ENCODE measurements at places on chromosomes 2 and 18. TPM values are rescaled to one million over a fixed set of nuclear protein-coding genes. Genes with fewer than 3 reads are reported as not detected.

The LRP1B gene
- total RNA-seq, result 16.0 TPM

The PLEKHM3 gene
- 10.7 TPM for total RNA-seq

GRCh38 chr18:74284980-74285355 lies 6.8 kb downstream of the CYB5A start:
- no peak overlapping the region for H3K4me3 ChIP-seq
- no peaks in the 10 kb centered on the region for H3K27me3 ChIP-seq
- H3K27ac ChIP-seq, result no peak overlapping the region

GRCh38 chr2:48531141-48531648 lies 1.2 kb downstream of the STON1 start:
- H3K36me3 ChIP-seq, result no peaks in the 10 kb centered on the region
- H3K27ac ChIP-seq, result peak overlapping the region; percentile 31
- H3K4me3 ChIP-seq, result peak overlapping the region; percentile 90
- DNase-seq, result no peak
- no peaks in the 10 kb centered on the region for H3K27me3 ChIP-seq

All from type B pancreatic cell (in vitro differentiated cells).